ENCODE measurements at places on chromosomes 1 and 21.
A peak's percentile ranks its signal among the peaks of the same experiment; 100 is the strongest.

- peak; percentile 84 for DNase-seq
Measured at GRCh38 chr1:36160949-36161485, 5.1 kb downstream of the MAP7D1 start.

DNA sequence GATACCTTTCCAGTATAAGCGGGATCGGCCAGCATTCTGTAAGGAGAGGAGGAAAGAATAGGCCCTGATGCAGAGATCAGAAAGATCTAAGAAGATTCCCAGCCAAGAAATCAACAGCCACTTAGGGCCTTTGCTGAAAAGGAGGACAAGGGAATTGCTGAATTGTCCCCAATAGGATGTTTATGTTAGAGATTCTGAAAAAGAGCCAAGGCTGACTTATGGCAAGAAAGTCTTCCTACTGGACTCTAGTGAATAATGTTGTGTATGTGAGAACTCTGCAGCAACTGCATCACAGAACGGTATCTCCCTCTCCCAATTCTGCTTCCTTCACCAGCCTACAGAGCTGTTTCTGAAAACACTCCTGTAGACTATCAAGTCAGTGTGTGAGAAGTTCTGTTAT lies 298.0 kb upstream of the CXADR start:
- no peak for DNase-seq

DNA sequence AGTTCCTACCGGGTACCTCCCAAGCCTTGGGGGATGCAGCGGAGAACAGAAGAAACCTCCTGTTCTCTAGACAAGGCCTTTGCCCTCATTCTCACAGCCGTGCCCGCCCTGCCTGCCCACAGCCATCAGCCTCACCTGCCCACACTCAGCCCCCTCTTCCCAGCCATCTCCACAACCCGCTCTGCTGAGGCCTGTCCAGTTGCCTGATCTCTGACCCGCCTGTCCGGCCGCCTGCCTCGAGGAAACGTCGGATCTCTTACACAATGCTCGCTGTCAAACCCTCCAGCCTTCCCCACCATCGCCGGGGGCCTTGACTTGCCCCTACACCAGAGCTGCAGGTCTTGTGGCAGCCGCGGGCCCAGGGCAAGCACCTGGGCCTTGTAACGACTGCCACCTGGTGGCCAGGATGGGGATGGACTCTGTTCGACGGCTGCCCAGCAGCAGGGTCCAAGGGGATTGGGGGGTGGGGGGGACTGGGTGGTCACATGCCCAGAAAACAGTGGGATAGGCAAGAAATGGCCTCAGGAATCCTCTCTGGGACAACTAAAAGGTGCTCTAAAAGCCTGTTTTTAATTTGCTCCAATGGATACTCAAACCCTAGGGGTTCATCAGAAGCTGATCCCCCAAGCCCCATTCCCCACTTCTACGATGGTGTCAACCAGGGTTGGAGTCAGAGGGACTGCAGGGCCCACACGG lies 31.0 kb downstream of the SLC45A1 start:
- peak; percentile 69 for DNase-seq

GRCh38 chr1:193846876-193847604 lies 660.6 kb upstream of the B3GALT2 start:
- DNase-seq, result no peak

DNA sequence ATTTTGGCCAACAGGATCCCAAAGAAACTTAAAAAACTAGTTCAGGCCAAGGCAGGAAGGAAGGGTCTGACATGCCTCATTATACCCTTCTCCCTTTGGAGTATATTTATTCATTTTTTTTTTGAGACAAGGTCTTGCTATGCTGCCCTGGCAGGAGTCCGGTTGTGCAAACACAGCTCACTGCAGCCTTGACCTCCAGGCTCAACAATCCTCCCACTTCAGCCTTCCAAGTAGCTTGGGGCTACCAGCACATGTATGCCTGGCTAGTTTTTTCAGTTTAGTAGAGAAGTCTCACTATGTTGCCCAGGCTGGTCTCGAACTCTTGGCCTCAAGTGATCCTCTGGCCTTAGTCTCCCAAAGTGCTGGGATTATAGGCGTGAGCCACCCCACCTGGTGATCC lies 5.2 kb downstream of the YARS1 start:
- DNase-seq, result no peak

GRCh38 chr1:227896710-227897655 lies 50.7 kb downstream of the WNT9A start:
- DNase-seq, result no peak

DNA sequence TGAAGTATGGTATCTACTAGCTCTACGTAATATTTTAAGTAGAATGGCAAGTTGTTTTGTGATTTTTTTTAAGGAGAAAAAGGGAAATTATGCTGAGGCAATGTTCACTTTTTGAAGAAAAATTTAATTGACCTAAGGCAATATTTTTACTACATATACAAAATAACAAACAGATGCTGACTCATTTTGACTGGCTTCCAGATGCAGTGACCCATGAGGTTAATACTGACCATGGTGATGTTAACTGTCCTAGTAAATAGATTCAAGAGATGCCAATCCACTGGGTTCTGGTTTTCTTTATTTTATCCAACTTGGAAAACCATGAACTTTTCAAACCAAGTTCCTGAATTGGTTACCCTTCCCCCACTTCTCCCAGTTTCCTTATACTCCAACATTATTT lies 154.9 kb downstream of the CRB1 start:
- DNase-seq, result no peak

DNA sequence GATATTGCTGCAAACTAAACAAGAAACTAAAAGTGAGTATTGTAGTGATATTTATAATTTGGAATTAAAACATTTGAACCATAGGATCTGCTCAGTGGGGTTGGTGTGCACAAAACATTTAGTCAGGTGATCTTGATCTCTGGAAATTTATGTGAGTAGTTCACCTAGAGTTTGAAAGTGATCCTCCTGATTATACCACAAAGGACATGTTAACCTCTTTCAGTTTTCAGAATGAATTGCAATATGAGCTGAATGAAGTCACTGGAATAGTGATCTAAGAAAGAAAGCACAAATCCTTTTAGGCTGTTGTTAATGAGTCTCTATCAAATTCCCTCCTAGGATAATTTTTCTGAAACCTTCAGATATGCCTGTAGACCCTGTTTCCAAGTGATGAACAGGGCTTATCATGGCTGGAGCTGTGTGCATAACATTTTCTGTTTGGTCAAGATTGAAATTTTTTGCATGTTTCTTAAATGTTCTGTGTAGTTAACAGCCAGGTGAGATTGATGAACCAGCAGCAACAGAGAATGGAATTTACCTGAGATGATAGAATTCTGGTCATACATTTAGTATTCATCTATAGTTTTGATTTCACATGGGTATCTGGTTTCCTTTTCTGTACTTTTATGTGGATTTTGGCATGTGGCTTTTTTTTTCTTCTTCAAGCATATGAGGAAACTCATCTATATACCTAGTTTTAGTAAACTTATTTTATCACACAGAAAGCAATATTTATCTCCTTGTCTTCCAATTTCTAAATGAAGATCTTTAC lies 25.5 kb downstream of the CDC14A start:
- no peak for DNase-seq

DNA sequence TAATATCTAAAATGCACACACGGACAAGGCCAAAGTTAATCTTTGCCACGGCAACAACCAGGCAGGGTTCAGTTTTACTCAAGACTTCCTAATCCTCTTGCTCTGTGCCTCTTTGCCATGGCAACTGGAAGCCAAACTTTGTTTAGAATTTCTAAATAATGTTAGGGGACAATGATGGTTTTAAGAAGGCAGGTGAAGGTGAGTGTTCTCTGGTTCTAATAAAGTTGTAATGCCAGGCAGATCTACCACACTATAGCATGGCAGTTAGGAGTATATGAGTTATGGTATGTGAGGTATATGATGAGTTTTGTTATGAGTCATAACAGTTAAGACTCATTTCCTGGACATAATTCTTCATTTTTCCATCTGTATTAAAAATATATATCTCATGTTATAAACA lies 2.7 kb downstream of the PTPRC start:
- no peak for DNase-seq

DNA sequence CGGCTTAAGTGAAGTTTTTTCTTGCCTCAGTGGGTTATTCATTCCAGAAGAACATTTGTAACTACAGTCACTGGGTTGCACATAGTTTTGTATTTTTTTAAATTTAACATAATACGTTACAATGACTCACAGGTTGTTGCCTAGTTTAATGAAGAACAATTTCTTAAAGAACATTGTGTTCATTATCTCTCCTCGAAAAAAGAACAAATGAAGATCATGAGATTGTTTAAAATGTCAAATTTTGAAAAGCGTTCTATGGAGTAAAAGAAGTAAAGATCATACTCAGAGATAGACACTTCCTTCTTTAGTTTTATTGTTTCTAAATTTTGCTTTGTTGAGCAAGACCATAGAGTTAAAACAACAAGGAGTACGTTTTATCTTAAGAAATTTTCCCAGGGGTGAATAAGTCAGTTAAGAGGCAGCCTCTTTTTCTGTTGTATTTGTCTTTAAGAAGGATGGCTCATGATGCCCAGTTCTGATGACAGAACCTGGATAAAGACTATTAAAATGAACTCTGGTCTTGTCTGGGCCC lies 10.5 kb upstream of the SLAMF1 start:
- no peak for DNase-seq

GRCh38 chr1:156747742-156748669 lies 3.5 kb downstream of the HDGF start:
- DNase-seq, result no peak

GRCh38 chr1:230104395-230105244 lies 37.6 kb downstream of the GALNT2 start:
- DNase-seq, result peak; percentile 91

- DNase-seq, result no peak
Measured at GRCh38 chr1:160410406-160411005, 10.1 kb downstream of the VANGL2 start.

GRCh38 chr1:45957684-45958083 lies 154.3 kb downstream of the MAST2 start:
- no peak for DNase-seq

DNA sequence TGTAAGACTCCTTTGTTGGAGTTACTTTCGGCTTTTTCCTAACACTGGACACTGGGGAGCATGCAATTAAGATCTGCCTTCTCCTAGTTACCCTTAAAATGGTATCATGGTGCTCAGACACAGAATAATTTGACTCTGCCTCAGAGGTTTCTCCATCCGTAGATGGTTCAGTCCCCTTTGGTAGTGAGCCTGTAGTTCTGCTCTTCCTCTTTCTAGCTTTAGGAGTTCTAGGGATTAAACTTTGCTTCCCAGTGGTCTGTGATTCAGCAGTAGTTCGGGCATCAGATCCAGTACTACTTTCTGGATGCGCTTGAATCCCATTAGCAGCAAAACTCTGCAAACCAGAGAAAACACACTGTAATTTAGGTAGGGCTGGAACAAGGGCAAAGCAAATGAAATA lies 1.5 kb downstream of the DNTTIP2 start:
- no peak for DNase-seq

GRCh38 chr1:160629286-160630210 lies 17.3 kb downstream of the SLAMF1 start:
- no peak for DNase-seq
